Kidney tubule cell (primary cell): ENCODE measurements at places on chromosomes 5 and 9.

DNA sequence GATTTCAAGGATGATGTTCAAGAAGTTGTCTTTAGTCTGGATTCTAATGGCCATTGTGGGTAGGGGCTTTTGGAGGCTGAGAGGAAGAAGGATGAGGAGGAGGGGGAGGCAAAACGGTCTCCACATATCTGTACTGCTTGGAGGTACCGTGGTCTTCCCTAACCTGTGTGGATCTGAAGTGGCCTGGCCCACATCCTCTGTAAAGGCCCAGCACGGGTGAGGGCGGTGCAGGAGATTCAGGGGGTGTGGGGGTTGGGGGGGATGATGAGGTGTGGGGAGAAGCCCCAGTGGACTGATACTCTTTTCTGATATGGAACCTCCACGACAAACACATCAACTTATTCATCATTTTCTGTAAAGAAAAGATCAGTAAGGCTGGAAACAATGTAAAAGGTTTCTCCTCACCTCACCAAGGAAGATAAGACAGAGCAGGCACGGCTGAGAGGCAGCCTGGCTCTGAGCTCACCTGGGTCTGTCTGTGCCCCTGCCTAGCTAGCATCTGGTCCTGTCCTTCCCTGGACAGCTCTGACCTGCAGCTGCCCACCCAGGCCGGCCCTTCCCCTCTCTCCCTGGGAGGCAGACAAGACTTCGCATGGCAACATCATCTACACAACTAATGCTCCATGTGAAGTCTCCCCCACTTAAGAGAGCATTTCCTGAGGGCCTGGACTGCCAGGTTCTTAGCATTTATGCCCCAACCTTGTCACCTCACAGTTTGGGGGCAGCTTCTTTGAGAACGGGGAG, 5.6 kb upstream of the IL3 start:
- DNase-seq, result no peak

DNA sequence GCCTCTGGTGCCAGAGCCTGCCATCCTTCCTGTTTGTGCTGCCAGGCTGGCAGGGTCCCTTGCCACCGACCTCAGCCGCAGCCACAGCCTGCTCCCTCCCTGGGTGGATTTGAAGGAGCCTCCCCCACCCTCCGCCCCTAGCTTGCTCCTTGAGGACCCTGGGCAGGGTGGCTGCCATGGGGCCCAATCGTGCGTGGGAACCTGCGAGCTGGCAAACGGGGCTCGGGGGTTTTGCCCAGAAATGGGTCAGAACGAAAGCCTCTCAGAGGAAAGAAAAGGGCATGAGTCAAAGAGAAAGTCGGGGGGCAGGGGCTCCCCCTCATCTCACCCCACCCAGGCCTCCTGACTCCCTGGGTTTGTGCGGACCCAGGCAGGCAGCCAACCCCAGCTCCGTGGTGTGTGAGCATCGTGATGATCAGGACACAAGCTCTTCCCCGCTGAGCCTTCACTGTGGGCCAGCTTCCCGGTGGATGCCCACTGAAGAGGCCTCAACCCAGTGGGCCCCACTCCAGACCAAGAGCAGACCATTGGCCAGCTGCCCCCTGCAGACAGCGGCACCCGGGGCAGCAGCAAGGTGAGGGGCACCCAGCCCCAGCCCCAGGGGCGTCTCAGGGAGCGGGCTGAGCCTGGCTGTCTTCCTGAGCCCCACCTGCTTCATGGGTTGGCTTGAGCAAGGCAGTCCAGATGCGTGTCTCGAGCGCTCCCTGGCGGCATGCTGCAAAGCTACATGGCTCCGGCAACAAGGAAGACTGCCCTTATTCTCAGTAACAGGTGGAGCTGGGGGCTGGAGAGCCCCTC, 3.0 kb upstream of the FUT7 start:
- DNase-seq, result peak; percentile 79

DNA sequence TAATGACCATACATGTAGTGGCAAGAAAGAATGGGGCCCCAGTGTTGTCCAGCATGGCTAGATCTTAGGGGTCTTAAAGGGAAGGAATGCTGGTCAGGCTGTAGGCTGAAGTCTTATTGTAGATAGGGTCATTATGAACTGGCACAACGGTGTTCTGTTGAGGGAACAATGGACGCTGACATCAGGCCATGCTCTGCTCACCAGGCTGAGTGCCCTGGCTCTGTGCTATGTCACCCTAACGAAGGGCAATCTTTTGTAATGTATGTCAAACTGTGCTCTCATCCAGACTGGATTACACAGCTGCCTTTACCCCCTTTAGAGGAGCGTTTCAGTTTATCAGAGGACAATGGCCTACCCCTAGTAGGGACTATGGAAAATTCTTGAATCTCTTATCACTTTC, 14.6 kb upstream of the ZNF608 start:
- DNase-seq, result no peak

DNA sequence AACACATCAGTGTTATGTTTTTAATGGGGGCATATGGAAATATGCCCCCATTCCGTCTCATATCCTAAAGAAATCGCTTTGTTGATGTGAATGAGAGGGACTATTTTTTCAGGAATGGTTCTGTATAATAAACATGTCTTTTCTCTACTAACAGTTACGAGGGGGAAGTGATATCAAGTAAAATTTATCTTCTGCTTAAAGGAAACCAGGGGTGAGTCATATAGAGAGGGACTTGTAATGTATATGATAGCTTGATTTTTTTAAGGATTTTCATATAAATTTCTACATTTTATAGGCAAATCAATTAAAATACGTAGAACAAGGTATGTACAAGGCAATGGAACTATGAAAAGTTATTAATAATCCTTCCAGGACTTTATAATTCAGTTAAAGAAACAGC, 207.1 kb downstream of the SEMA5A start:
- DNase-seq, result no peak

- no peak for DNase-seq
Observed at GRCh38 chr5:54653956-54654614, 136.5 kb downstream of the SNX18 start.

GRCh38 chr5:57736716-57737115, 254.1 kb upstream of the ACTBL2 start:
- DNase-seq, result peak; percentile 18

DNA sequence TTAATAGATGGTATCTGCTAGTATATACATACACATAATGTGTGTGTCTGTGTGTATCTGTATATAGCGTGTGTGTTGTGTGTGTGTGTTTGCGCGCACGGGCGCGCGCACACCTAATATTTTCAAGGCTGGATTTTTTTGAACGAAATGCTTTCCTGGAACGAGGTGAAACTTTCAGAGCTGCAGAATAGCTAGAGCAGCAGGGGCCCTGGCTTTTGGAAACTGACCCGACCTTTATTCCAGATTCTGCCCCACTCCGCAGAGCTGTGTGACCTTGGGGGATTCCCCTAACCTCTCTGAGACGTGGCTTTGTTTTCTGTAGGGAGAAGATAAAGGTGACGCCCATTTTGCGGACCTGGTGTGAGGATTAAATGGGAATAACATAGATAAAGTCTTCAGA, 757 bp downstream of the FXN start:
- DNase-seq, result peak; percentile 36
